ENCODE measurements at places on chromosomes 7 and 10.
A peak's percentile ranks its signal among the peaks of the same experiment; 100 is the strongest.

DNA sequence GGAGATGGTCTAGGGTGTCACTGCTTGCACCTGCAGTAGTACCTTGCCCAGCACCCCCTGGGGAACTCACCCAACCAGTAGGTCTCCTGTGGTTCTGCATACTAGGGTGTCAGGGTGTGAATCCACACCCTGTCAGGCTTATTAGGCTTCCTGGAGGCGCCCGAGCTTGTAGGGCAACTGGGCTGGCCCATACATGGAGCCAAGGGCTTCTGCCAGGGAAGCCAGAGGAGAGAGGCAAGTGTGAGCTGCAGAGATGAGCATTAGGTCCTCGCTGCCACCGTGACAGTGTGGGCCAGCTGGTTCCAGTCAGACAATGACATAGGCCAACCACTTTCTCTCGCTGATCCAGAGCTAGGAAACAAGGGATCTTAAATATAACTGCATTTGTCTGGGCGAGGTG lies 11.2 kb downstream of the MXI1 start:
- no peak for DNase-seq

GRCh38 chr10:63260860-63261251 lies 127.7 kb downstream of the NRBF2 start:
- no peak for DNase-seq

DNA sequence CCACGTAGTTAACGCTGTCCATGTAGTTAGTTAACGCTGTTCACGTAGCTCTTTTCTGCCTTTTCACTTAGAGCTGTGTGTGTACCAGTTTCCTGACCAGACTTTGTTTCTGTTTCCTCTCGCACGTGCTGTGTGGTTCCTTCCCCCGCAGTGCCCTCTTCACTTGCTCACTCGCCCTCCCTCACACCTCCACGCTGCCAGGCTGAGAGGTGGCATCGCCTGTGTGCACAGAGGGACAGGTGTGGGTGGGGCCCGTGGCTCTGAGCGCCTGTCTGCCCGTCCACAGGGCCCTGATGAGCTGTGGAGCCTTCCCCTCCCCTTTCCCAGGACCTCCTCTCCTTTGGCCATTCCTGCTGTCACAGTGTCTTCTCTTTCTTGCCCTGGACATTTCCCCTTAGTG lies 30.6 kb downstream of the WDR37 start:
- no peak for DNase-seq

GRCh38 chr7:5423976-5424748 lies 528 bp upstream of the TNRC18 start:
- DNase-seq: peak; percentile 98

GRCh38 chr7:130945411-130945811 lies 211.4 kb upstream of the KLF14 start:
- DNase-seq: no peak

GRCh38 chr7:151834271-151835035 lies 42.5 kb downstream of the PRKAG2 start:
- no peak for DNase-seq

DNA sequence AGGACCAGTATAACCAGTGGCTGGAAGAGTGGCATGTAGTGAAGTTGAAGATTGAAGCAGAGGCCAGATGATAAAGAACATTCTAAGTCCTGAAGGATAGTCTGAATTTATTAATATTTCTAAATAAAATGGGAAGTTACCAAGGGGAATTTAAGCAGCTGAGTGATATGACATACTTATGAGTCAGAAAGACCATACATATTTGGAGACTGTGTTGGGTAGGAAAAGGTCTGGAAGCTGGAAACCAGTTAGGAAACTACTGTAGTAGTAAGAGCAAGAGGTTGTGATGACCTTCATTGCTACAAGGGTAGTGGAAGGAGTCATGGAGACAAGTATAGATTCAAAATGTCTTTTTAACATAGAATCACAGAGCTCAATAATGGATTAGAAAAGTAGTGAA lies 752.3 kb downstream of the SUGCT start:
- DNase-seq: no peak

All from ecto neural progenitor cell (in vitro differentiated cells).